ENCODE measurements at places on chromosomes 2 and 18.

DNA sequence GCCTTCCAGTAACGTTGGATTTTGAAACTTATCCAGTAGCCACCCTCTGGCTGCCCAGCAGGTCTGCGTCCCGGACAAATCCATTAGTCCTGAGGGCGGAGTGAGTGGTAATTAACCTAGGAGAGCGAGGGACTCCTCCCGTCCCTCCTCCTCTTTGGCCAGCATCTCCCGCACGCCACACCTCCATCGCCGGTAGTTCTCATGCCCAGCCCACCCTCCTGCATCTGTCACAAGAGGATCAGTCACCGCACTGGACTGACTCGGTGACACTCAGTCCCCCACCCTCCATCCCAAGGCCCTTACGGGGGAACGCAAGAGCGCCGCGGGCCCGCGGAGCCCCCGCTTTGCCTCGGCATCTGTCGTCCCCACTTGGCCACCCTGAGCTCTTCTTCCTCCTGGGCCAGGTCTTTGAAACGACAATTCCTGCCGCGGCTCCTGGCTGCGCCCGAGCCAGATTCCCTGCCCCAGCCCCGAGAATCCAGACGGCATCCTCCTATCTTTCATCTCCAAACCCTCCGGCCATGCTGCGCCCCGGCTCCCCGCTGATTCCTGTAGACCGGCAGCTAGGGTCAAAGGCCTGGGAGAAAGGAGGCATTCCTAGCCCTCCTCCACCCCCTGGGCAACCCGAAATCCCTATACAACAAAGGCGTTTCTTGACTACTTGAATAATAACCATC is 77.5 kb downstream of the EIF2AK3 start:
- no peak for DNase-seq

DNA sequence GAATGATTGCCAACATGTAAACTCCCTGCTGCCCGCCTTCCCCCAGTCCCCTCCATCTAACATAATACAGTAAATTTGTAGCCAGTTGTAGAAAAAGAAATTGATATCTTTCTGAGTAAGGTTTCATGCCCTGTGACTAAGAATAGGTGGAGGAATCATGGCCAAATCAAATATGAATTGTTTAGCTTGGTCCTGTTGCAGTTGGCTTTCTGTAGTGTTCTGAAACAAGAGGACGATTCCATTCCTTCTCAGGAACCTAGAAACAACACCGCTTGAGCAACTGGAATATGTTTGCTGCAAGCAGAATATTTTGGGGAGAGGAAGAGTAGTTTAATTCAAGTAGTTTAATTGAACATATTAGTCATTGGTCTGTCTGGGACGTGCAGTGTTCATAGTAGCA is 7.0 kb upstream of the DRC1 start:
- DNase-seq: no peak

DNA sequence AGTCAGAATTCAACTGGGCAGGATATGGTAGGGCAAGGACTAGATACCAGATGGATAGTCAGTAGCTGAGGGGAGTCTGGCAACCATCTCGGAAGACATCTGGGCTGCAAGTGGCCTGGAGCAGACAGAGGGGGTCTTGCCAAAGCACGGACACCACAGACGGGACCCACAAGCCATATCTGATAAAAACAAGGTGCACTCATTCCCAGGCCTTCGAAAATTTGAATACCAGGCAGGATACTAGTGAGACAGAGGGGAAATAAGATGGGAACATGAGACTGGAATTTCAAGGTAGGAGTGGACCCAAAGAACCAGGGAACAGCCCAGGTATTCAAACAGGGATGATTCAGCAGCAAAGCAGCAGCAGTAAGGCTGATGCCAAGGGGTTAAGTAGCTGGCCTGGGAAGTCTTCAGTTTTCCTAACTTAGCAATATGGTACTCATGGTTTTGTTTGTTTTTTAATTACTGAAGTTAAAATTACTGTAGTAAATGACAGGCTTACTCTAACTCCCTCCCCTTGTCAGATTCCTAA is 144.9 kb upstream of the NCKAP5 start:
- no peak for DNase-seq

DNA sequence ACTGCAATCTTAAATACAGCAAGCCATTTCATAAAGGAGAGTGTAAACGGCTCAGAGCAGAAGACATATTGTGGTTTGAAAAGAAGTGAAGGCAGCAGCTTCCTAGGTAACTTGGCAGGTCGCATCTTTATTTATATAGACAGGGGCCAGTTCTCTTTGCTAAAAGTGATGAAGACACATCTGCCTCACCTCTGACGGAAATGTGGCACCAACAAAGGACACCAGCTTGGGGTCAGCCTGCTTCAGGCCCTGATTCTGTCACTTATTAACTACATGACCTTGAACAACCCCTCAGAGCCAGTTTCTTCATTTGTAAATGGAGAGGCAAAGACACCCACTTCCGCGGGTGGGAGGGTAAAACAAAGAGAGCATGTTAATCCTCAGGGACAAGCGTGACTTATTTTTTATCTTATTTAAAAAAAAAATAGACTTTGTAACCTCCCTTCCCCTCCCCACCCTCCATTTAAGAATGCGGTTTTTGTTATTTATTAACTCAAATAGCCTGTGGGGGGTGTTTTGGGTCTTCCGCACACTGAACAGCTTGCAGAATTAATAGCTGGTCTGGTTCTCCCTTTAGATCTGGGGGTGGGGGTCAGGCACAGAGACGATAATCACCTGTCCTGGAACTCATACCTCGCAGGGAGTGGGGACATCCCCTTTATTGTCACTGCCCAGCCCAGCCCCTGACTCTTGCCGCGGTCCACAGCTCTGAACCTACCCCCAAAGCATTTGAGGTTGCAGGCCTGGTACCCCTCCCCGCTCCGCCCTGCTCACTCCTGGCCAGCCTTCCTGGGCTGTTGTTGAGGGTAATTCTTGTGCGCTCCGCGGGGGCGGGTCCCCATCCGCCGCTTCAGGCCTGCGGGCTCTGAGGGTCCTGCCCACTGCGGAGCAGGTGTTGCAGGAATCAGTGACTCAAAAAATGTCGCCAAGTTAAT is 64.2 kb upstream of the TMEM17 start:
- DNase-seq: no peak

DNA sequence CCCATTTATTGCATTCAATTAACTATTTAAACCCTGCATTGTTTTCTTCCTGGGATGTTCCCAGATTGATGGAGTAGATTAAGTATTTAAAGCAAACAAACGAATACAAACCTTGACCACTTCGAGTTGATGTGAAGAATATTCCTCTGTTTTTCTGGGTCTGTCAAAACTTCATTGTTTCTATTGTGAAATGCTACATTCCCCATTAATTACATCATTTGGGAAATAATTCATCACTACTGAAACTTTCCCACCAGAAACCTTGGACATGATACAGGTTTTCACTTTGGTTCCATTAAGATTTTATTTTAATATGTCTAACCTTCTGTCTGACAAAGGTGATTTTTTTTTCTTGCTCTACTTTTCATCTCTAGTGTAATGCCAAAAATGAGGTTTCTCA is 365.1 kb upstream of the ETAA1 start:
- DNase-seq: no peak

- no peak for DNase-seq
These were observed 215.6 kb downstream of the MTX2 start for GRCh38 chr2:176484838-176485237.

DNA sequence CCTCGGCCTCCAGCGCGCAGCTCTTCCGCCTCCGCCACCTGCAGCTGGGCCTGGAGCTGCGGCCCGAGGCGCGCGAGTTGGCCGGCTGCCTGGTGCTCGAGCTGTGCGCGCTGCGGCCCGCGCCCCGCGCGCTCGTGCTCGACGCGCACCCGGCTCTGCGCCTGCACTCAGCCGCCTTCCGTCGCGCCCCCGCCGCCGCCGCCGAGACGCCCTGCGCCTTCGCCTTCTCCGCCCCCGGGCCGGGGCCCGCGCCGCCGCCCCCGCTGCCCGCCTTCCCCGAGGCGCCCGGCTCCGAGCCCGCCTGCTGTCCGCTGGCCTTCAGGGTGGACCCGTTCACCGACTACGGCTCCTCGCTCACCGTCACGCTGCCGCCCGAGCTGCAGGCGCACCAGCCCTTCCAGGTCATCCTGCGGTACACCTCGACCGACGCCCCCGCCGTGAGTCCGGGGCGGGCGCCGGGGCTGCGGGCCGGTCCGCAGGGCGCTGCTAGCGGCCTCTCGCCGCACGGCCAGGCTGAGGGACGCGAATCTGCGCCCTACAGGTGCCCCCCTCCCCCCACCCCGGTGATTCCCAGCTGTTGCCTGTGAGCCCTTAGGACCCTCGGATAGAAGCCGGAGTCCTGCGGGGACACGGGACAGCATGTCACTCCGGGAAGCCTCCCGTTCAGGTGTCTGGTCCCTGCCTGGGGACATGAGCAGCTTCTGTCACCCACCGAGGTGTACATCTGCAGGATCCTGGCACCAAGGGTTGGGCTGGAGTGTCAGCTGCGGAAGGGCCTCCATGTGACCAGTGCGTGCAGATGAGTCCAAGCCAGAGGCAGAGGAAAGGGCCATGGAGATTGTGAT is 616 bp downstream of the RNPEPL1 start:
- DNase-seq: no peak

DNA sequence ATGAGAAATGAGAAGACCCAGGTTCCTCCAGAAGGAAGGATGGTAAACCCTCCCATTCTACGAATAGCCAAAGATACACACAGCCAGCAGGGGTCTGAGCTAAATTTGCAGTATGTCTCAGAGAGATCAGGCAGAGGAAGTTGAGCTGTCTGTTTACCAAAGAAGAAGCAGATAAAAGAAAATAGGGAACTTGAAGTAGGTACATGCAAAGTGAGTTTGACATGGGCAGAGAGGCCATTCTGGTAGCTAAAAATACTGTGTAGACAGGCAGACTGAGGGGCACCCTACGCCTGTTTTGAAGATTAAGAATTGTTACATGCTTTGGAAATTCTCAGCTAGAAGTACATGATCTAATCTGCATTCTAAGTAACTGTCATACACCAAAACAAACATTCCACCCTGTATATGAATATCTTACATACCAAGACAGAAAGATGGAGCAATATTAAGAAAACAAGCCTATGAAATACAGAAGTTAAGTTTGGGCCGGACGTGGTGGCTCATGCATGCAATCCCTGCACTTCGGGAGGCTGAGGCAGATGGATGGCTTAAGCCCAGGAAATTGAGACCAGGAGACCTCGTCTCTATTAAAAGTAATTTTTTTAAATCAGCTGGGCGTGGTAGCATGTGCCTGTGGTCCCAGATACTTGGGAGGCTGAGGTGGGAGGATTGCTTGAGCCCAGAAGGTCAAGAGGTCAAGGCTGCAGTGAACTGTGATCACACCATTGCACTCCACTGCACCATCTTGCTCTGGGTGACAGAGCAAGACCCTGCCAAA is 157.9 kb downstream of the ANKRD44 start:
- DNase-seq: no peak

DNA sequence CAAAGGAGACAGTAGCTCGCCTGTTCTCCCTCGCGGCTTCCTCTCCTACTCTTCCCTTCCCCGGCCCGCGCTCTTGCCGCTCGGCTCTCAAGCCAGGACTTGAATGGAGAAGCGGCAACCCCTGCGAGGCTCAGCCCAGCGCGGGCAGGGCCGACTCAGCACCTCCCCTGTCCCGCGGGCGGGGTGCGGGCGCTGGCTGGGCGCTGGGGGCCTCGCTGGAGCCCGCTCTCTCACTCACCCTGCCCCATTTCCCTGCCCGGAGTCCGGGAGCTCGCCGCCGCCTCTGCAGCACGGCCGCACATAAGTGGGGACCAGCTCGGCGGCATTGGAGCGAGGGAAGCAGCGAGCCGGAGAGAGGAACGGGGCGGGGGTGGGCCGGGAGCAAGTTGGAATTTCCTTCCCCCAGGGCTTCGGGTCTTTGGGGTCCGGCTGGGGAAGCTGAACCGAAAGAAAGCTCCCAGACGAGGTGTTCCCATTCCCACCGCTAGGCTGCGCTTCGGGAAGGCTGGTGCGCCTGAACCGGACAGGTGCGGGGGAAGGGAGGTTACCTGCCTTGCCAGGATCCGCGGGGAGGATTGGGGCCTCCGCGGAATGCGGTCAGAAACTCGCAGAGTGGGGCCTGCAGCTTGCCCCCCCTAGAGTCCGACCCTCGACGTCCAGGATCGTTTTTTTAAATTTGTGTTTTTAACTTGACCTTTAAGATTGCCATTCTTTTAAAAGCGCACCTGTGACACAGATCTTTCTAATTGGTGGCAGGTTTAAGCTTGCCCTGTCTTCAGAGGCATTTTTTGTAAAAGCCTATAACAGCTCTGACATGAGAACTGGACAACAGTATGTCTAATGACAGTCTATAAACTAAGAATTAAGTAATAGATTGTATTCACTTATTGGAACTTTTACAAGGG is at the start of gene COBLL1:
Gene COBLL1, minus strand, starts transcription at position 105 of the 905 bp plus-strand sequence. CDS start 627 bp downstream, outside the sequence.
- no peak for DNase-seq

- peak; percentile 82 for DNase-seq
These were observed 20.0 kb upstream of the MTCL1 start for GRCh38 chr18:8685141-8685913.

DNA sequence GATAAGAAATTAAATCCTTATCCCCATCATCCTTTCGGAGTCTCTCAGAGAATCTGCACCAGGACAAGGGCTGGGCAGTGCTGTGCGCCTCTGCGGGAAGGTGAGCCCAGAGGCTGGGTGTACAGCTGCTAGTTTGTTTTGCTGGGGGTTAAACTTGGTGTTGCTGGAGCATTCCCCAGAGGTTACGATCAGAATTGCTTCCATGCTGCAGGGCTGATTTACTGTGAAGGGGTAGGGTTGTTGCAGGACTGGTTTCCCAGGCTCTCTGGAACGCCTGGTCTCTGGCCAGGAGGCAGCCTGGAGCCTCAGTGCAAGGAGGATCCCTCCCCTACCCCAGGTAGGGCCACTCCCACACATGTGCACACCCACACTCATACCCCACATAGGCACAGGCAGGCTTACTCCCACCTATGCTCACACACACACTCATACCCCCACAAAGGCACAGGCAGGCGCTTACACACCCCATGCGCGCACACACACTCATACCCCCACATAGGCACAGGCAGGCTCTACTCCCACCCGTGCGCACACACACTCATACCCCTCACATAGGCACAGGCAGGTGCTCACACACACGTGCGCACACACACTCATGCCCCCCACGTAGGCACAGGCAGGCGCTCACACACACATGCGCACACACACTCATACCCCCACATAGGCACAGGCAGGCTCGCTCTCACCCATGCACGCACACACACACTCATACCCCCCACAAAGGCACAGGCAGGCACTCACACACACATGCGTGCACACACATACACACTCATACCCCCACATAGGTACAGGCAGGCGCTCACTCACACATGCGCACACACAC is 11.3 kb downstream of the CNNM4 start:
- no peak for DNase-seq

DNA sequence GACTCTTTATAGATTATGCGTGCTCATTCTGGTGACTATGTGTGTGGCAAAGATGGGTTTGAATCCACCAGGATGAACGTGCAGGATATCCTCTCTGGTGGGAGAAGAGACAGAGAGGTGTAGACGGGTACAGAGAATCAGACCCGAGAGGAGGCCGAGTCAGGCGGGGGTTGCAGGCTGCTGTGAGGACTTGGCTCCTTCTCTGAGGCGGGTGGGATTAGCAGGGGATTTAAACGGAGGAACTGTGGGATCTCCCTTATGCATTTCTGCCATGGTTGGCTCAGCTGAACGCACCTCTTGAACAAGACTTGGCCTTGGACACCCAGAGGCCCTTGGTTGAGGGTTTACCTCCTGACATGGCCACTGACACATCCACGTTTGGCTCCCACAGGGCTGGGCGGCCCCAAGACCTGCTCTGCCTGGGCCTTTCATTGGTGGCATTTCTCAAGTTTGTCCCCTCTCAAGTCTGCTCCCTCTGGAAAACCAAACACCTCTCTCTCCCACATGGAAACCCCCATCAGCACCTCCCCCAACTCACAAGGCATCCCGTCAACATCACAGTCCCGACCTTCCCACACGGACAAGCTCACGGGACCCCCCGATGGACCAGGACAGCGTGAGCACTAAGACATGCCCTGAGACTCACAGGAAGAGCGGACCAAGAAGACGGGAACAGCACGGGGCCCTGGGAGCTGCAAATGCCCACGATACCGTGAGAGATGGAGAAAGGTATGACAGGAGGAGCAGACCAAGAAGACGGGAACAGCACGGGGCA is 158.3 kb downstream of the RTP5 start:
- no peak for DNase-seq
